ENCODE measurements at places on chromosomes 11 and 22.
A peak's percentile ranks its signal among the peaks of the same experiment; 100 is the strongest.

GRCh38 chr11:12599408-12600143, 74.6 kb upstream of the TEAD1 start:
- no peak for DNase-seq

- DNase-seq: no peak
Observed at GRCh38 chr11:37557990-37558389, 960.0 kb upstream of the RAG2 start.

GRCh38 chr11:45885274-45885920, at the start of gene MAPK8IP1:
MAPK8IP1 (plus strand) TSS chr11:45885651; CDS start chr11:45885821, 170 bp downstream.
- DNase-seq: no peak

GRCh38 chr11:46361283-46362155, 14.3 kb downstream of the DGKZ start:
- peak; percentile 74 for DNase-seq

GRCh38 chr22:19289475-19290161, 1.9 kb downstream of the CLTCL1 start:
- no peak for DNase-seq

GRCh38 chr11:64165481-64165841, 452 bp downstream of the MACROD1 start:
- no peak for DNase-seq

- DNase-seq: no peak
Observed at GRCh38 chr11:33742249-33742851, 6.1 kb upstream of the CD59 start.

DNA sequence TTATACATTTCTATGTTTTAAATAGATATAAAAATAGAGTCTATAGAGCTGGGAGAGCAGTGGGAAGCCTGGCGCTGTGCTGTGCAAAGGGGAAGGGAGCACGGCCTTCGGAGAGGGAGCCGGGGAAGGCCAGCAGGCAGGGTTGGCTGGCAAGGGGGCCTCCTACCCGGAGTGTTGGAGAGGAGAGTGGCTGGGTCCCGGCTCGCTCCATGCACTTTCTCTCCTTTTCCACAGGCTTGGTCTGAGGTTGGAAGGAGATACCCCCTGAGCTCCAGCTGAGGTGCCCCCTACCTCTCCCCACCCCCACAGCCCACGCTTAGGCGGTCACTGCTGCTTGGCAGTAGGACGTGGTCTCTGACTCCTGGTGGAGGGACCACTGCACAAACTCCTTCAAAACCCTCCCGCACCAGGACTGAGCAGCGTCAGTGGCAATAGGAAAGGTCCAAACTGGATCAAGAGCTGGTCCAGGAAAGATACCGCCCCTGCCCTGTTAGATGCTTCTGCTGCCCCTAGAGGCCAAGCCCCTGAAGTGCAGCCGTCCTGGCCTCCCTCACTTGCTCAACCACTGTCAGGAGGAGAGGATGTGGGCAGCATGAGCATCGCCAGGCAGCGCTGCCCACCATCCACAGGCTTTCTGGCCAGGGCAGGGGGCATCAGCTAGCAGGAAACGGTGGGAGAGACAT, 52.9 kb downstream of the SYT13 start:
- peak; percentile 32 for DNase-seq

DNA sequence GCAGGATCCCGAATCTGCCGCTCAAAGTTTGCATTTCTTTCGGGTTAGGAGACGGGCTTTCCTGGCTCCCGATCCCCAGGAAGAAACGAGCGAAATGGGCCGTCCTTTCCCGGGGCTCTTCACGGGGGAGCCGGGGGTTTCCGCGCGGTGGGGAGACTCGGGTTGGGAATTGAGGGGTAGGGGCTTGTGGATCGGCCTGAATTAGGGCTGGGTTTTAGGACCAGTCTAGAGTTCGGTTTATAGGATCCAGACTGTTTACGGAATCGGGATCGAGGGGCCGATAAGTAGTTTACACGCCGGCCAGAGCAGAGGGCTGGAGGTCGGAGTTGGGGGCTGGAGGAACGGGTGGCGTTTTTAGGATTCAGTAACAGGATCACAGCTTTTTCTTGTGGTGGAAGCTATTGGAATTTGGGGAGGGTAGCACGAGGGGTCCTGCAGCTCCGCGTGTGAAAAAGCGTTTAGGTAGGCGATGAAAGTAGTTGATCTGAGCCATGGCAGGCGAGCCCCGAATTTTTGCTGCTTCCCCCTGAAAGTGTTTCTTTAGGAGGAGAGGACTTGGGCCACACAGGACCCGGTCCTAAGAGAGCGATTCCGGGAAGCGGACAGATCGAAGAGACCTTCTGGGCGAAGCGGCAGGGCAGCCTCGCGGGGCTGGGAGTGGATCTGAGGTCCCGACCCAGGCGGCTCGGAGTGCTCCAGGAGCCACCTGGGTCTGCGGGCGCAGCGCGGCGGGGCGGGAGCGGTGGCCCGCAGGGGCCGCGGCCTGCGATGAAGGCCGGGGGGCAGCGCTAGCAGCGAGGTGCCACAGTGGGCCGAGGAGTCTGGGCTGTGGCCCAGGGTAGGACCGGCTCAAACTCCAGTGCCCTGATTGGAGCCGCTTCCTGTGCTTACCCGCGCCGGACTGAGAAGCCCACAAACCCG, 1.6 kb downstream of the PKNOX2 start:
- no peak for DNase-seq

- no peak for DNase-seq
Observed at GRCh38 chr11:83477772-83478171, 191.6 kb upstream of the CCDC90B start.

GRCh38 chr11:35992548-35992947, 48.7 kb downstream of the LDLRAD3 start:
- no peak for DNase-seq

GRCh38 chr11:72724851-72725723, 27.1 kb downstream of the ARAP1 start:
- DNase-seq: peak; percentile 69

- DNase-seq: no peak
Observed at GRCh38 chr11:57638811-57639320, 10.8 kb downstream of the YPEL4 start.

GRCh38 chr22:20018001-20018400, 1.4 kb upstream of the ARVCF start:
- DNase-seq: no peak

GRCh38 chr11:9201372-9202162, 63.6 kb downstream of the DENND5A start:
- no peak for DNase-seq

DNA sequence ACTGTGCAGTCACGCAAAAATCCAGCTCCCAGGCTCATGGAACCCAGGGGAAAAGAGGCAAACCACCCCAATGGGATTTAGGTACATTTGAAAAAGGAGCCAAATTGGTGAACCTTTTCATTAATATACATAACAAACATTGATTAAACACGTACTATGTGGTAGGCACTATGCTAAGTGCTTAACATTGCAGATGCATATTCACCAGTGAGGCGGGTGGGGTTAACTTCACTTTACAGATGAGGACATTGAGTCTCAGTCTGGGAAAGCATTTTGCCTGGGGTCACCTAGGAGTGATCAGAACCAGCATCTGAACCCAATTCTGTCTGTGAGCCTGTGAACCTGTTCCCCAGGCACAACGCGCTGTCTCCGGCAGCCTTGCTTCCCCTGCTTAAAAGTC, 146.3 kb downstream of the COMMD9 start:
- no peak for DNase-seq

GRCh38 chr11:127493330-127494022, 492.9 kb upstream of the KIRREL3 start:
- DNase-seq: no peak

DNA sequence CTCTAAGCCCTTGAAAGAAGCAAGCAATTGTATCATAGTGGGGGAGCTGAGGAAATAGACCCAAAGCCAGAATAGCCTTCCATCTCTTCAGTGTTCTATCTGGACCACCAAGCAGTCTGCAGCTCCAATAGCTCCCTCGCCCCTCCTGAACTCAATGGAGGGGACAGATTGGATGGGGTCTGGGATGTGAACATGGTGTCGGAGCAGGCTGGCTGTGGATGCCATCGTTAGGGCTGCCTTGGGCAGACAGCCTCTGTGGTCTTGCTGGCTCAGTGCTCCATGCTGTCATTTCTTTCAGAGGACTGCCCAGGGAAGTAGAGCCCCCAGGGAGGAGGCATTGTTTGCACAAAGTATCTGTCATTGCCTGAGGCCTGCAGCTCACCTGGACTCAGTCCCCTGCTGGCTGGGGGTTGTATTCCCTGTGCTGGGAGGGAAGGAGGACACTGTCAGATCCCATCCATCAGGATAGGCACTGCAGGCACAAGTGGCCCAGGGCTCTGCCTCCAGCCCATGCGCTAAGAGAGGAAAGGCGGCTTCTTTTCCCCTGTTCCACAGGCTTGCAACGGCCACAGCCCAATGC, 537.7 kb downstream of the BUD13 start:
- DNase-seq: no peak

- DNase-seq: no peak
Observed at GRCh38 chr11:68213135-68213515, at the start of gene KMT5B. KMT5B (minus strand) TSS chr11:68213296; CDS start chr11:68190076, 23,220 bp downstream.

DNA sequence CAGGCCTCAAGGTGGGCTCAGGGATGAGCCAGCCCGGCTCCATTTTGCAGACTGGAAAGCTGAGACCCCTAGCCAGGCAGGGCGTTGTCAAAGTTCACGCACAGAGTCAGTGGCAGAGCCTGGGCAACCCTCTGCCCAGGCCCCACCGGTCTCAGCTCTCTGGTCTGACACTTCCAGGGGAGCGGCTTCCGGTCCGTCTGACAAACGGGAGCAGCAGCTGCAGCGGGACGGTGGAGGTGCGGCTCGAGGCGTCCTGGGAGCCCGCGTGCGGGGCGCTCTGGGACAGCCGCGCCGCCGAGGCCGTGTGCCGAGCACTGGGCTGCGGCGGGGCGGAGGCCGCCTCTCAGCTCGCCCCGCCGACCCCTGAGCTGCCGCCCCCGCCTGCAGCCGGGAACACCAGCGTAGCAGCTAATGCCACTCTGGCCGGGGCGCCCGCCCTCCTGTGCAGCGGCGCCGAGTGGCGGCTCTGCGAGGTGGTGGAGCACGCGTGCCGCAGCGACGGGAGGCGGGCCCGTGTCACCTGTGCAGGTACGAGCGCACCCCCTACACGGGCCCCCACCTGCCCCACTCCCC, 36.0 kb downstream of the CD6 start:
- DNase-seq: no peak

GRCh38 chr11:68115285-68115684, 5.9 kb downstream of the CHKA start:
- DNase-seq: no peak

- no peak for DNase-seq
Observed at GRCh38 chr11:76030968-76031590, 175.2 kb downstream of the WNT11 start.

DNA sequence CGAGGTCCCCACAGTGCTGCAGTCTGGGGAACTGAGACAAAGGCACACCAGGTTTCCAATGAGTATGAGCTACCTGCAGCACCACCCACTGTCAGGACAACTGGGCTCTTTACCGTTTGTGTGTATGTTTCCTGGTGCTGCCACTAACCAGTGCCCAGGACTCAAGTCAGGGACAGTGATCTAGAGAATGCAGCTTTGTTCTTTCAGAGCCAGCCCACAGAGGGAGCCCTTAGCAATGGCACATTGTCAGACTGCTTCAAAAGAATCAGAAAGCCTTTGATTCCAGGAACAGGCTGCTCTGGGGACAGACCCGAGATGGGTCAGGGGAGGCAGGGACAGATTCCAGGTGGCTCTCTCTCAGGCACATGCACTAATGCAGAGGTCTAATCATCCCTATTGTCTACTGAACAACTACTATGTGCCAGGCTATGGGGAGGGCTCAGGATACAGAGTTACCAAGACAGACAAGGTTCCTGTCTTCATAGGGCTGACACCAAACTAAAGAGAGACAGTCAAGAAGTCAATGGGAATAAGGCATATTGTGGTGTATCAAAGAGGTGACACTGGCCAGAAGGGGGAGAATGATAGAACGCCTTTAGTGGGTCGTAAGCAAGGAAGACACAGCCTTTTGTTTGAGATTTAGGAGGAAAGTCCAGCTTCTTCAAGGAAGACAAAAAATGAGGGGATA, 103.7 kb downstream of the VPREB1 start:
- peak; percentile 73 for DNase-seq

DNA sequence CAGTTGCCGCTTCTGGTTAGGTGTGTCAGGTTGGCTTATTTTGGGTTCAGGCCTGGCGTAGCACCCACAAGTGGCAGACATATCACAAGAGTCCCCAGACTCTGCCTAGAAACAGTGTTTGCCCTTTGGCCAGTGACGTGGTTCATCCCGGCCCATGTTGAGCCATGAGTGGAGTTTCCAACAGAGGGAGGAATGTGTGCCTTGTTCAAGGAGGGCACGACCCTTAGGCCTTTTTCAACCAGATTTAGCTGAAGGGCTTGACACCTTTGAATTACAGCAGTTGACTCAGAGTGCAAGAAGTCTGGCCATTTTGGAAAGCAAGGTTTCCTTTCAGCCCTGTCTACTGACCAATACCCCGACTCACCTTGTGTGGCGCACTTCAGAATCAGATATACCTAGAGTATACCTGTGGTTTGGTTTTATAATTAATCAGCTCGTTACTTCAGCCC, 15.1 kb upstream of the AIFM3 start:
- DNase-seq: no peak

DNA sequence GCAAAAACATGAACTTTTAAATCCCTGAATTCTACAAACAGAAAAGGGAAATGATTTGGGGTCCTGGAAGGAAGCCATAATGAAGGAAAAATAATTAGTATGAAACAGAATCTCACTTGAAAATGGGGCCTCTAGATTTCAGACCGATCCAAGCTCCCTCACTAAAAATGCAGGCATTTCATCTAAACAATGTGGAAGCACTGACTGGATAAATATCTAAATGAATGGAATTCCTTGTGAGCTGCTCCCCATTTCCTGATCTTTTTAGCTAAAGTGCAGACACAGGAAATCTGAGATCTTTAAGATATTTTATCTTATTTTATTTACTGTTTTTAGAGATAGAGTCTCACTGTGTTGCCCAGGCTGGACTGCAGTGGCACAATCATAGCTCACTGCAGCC, 1255.8 kb downstream of the LRRC4C start:
- no peak for DNase-seq

DNA sequence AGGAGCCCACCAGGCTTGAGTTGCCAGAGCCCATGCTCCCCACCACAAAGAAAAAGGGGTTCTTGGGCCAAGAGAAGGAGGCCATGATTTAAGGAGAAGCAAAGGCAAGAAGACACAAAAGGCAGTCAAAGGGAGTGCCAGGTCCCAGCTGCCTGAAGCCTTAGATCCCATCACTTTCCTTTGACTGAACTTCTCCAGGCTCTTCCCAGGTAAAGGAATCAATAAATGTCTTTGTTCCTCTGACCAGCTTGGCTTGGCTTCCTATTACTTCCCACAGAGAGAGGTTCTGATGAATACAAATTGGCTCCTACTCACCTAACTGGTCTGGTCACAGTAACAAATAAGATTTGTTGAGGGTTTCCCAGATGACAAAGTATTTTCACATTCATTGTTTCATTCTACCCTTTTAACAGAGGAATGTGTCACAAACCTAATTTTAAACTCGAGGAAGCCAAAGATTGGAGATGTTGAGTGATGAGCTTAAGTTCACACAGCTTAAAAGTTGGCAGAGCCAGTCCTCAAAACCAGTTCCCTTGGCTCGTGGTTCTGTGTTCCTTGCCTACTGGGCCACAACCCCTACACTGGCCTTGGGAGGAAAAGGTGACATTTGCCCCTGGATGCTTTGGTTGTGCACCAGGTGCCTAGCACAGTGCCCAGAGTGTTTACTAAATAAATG, 96.4 kb upstream of the SESN3 start:
- DNase-seq: no peak

GRCh38 chr22:26751217-26751616, 93.8 kb downstream of the MIAT start:
- DNase-seq: peak; percentile 60

- no peak for DNase-seq
Observed at GRCh38 chr22:48882636-48883200, 945.0 kb downstream of the BRD1 start.

- DNase-seq: no peak
Observed at GRCh38 chr11:33615751-33616150, 84.9 kb downstream of the C11orf91 start.

- no peak for DNase-seq
Observed at GRCh38 chr22:19062139-19062942, 59.9 kb downstream of the DGCR2 start.

All from putamen (tissue), 1 donor.